ENCODE measurements at places on chromosomes 1 and 21. TPM values are rescaled to one million over a fixed set of nuclear protein-coding genes. Genes with fewer than 3 reads are reported as not detected.

SGIP1 gene
- not detected for total RNA-seq

ILDR2 gene
- 4.9 TPM for total RNA-seq

TSTD1 gene
- total RNA-seq: 60.7 TPM

CFHR3 gene
- total RNA-seq: not detected

MAGI3 gene
- total RNA-seq: 11.4 TPM

ECM1 gene
- total RNA-seq: 1.1 TPM

KIF17 gene
- total RNA-seq: not detected

SPRR4 gene
- total RNA-seq: not detected

LRP8 gene
- total RNA-seq: 37.3 TPM

CDA gene
- total RNA-seq: not detected

CLDN14 gene
- total RNA-seq: not detected

COP1 gene
- total RNA-seq: 39.7 TPM

FBXO2 gene
- 2.1 TPM for total RNA-seq

ANKRD45 gene
- not detected for total RNA-seq

SLX9 gene
- 39.5 TPM for total RNA-seq

SEC16B gene
- total RNA-seq: not detected

ADCY10 gene
- 0.05 TPM for total RNA-seq

ACTN2 gene
- total RNA-seq: not detected

AMY1B gene
- total RNA-seq: not detected

IL24 gene
- 0.60 TPM for total RNA-seq

PGLYRP3 gene
- total RNA-seq: not detected

BTBD19 gene
- 7.3 TPM for total RNA-seq

CCDC27 gene
- total RNA-seq: not detected

UBXN10 gene
- 0.58 TPM for total RNA-seq

CACHD1 gene
- total RNA-seq: 0.31 TPM

FAM20B gene
- 28.6 TPM for total RNA-seq

SLAMF8 gene
- 0.60 TPM for total RNA-seq

RORC gene
- total RNA-seq: 0.70 TPM

JAM2 gene
- total RNA-seq: 0.30 TPM

LCE6A gene
- not detected for total RNA-seq

PADI3 gene
- not detected for total RNA-seq

UMODL1 gene
- total RNA-seq: 0.20 TPM

AGPAT3 gene
- total RNA-seq: 64.4 TPM

CRP gene
- total RNA-seq: not detected

LENEP gene
- 1.2 TPM for total RNA-seq

VSIG8 gene
- total RNA-seq: not detected

PLCH2 gene
- 23.7 TPM for total RNA-seq

FAM43B gene
- total RNA-seq: not detected

F3 gene
- total RNA-seq: not detected

SFN gene
- 5.2 TPM for total RNA-seq

GPR52 gene
- total RNA-seq: 1.2 TPM

FCN3 gene
- total RNA-seq: not detected

BGLAP gene
- 3.5 TPM for total RNA-seq

MROH9 gene
- not detected for total RNA-seq

IPO9 gene
- total RNA-seq: 41.7 TPM

RASAL2 gene
- not detected for total RNA-seq

FALEC gene
- total RNA-seq: not detected

OR2L5 gene
- total RNA-seq: not detected

EDN2 gene
- total RNA-seq: not detected

Measured in activated naive CD4-positive, alpha-beta T cell treated with anti-CD3 and anti-CD28 coated beads, Interleukin-2, amount 10 ng/mL, durations not matched to agents 5 hours and 36 hours (primary cell).